H9 (cell line): ENCODE measurements at places on chromosomes 12 and 14. TPM values are rescaled to one million over a fixed set of nuclear protein-coding genes. Genes with fewer than 3 reads are reported as not detected.

The CFAP54 gene
- 0.24 and 0.33 TPM in 2 replicates for total RNA-seq

The CIROP gene
- total RNA-seq, result not detected in 2 replicates

- H3K27me3 ChIP-seq, result no peaks in the 10 kb centered on the region
- H3K4me1 ChIP-seq, result no peaks in the 10 kb centered on the region
- H3K4me3 ChIP-seq, result no peak overlapping the region
- no peak for DNase-seq
- H3K36me3 ChIP-seq, result no peaks in the 10 kb centered on the region
- H3K27ac ChIP-seq, result no peak overlapping the region
These were observed 337.2 kb downstream of the NPAS3 start for GRCh38 chr14:33275879-33276278.

The WNT1 gene
- not detected in 2 replicates for total RNA-seq

The FNTB gene
- 17.4 and 20.7 TPM in 2 replicates for total RNA-seq

GRCh38 chr14:23667134-23667533 lies 31.0 kb downstream of the DHRS2 start:
- no peak overlapping the region for H3K27ac ChIP-seq
- no peaks in the 10 kb centered on the region for H3K27me3 ChIP-seq
- H3K4me1 ChIP-seq, result no peaks in the 10 kb centered on the region
- H3K4me3 ChIP-seq, result no peak overlapping the region
- DNase-seq, result no peak

The ABCB9 gene
- total RNA-seq, result 3.3 and 4.6 TPM in 2 replicates

DNA sequence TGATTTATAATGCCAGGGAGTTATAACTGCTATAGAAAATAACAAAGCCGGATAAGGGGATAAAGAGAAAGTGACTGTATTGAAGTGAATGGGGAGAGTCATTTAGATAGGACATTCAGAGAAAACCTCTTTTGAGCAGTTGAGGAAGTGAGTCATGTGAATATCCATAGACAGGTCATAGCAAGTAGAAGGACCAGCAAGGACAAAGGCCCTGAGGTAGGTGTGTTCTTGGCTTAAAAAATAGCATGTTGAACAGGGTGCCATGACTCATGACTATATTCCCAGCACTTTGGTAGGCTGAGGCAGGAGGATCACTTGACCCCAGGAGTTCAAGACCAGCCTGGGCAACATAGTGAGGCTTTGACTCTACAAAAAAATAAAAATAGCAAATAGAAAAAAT lies 51.5 kb upstream of the RAP1B start:
- no peak overlapping the region for H3K27ac ChIP-seq
- no peak for DNase-seq
- H3K27me3 ChIP-seq, result no peaks in the 10 kb centered on the region
- H3K4me3 ChIP-seq, result no peak overlapping the region

The ZNF891 gene
- total RNA-seq, result 1.7 and 2.1 TPM in 2 replicates

DNA sequence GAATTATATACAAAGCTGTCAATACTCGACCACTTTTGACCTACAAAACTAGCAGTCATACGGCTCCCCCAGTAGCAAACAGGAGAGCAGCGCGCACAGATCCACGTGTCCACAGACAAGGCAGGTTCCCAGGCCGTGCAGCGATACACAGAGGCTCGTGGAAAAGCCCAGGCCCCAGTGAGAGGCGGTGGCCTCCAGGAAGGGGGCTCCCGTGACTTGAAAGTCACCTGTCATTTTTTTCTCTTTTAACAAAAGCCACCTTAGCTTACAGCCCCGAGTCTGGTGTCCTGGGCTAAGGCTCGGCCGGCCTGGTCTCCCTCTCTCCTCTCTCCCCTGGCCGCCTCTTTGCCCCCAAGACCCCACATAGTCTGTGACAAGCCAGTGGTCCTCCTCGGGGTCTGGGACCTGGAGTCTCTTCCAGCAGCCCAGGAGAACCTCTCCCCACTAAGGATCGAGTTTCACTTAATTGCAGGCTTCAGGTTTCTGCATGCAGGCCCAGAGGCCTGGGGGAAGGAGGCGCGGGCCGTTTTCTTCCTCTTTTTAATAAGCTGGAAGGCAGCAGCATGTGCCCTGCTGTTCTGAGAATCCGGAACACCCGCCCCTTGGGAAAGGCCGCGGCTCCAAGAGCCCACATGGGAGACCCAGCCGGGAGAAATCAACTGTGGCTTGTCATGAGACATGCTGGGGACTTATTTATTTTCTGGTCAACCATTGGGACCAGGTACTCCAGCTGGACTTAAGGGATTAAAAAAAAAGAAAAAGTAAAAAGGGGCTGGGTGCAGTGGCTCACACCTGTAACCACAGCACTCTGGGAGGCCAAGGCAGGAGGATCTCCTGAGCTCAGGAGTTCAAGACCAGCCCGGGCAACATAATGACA lies 15.9 kb downstream of the NCOR2 start:
- H3K27me3 ChIP-seq, result no peaks in the 10 kb centered on the region
- H3K4me3 ChIP-seq, result no peak overlapping the region
- no peak overlapping the region for H3K27ac ChIP-seq
- peaks cover 4% of the 10 kb centered on the region; the same call in 1 of the 2 replicates for H3K4me1 ChIP-seq
- peaks cover 17% of the 10 kb centered on the region for H3K36me3 ChIP-seq
- peak; percentile 83 for DNase-seq

The CACNA2D4 gene
- total RNA-seq, result 0.61 and 0.79 TPM in 2 replicates

GRCh38 chr14:55123101-55123500 lies 6.0 kb upstream of the LGALS3 start:
- no peaks in the 10 kb centered on the region for H3K27me3 ChIP-seq
- DNase-seq, result no peak
- no peak overlapping the region for H3K4me3 ChIP-seq
- no peaks in the 10 kb centered on the region for H3K4me1 ChIP-seq
- H3K36me3 ChIP-seq, result no peaks in the 10 kb centered on the region; the same call in 2 of the 3 replicates

The MUCL1 gene
- total RNA-seq, result not detected in 2 replicates

DNA sequence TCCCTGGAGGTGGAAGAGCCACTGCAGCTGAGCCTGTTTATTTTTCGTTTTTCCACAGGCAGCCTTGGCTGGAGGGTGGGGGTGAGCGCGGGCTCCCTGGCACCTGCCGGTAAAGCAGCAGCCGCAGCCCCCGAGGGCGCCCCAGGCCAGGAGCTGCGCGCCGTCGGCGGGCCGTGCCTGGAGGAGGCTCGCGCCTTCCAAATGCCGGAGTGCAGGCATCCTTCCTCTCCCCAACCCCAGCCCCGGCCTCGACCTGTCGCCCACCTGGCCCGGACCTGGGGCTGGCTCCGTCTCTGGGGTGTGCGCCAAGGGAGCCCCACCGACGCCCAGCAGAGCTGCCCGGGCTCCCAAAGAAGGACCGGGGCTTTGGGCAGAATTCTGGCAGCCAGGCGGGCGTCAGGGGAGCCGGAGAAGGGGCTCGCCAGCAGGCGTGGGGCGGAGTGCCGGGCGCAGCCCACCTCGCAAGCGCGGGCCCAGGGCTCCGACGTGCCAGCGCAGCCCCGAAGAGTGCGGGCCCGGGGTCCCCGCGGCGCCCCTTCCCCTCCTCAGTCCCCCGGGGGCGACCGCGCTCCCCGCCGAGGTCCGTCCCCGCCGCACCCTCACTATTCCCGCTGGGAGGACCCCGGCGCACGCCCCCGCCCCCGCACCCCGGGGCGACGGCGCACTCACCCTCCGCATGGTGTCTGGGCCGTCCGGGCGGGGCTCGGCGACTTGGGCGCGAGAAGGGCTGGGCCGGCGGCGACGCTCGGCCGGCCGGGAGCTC lies 130.3 kb downstream of the NDUFA12 start:
- H3K27ac ChIP-seq, result no peak overlapping the region
- H3K36me3 ChIP-seq, result no peaks in the 10 kb centered on the region; the same call in 2 of the 3 replicates
- peaks cover 2% of the 10 kb centered on the region; the same call in 1 of the 2 replicates for H3K4me1 ChIP-seq
- peaks cover 23% of the 10 kb centered on the region for H3K27me3 ChIP-seq
- peak; percentile 60 for DNase-seq

- H3K4me3 ChIP-seq, result no peak overlapping the region
- H3K27me3 ChIP-seq, result no peaks in the 10 kb centered on the region
- DNase-seq, result no peak
- no peaks in the 10 kb centered on the region for H3K36me3 ChIP-seq
- H3K27ac ChIP-seq, result no peak overlapping the region
- H3K4me1 ChIP-seq, result no peaks in the 10 kb centered on the region
These were observed 42.3 kb upstream of the FRMD6 start for GRCh38 chr14:51609251-51609954.

The ANO4 gene
- total RNA-seq, result 5.7 and 6.1 TPM in 2 replicates

GRCh38 chr12:94327809-94328208 lies 131.9 kb downstream of the CEP83 start:
- peaks cover 58% of the 10 kb centered on the region for H3K36me3 ChIP-seq
- no peaks in the 10 kb centered on the region for H3K27me3 ChIP-seq
- DNase-seq, result no peak
- no peak overlapping the region for H3K27ac ChIP-seq
- H3K4me1 ChIP-seq, result no peaks in the 10 kb centered on the region

The PPM1H gene
- 21.1 and 22.1 TPM in 2 replicates for total RNA-seq

GRCh38 chr14:77026166-77026929 lies 2.2 kb downstream of the IRF2BPL start:
- DNase-seq, result no peak
- H3K4me3 ChIP-seq, result peak overlapping the region; percentile 86
- H3K27me3 ChIP-seq, result no peaks in the 10 kb centered on the region

DNA sequence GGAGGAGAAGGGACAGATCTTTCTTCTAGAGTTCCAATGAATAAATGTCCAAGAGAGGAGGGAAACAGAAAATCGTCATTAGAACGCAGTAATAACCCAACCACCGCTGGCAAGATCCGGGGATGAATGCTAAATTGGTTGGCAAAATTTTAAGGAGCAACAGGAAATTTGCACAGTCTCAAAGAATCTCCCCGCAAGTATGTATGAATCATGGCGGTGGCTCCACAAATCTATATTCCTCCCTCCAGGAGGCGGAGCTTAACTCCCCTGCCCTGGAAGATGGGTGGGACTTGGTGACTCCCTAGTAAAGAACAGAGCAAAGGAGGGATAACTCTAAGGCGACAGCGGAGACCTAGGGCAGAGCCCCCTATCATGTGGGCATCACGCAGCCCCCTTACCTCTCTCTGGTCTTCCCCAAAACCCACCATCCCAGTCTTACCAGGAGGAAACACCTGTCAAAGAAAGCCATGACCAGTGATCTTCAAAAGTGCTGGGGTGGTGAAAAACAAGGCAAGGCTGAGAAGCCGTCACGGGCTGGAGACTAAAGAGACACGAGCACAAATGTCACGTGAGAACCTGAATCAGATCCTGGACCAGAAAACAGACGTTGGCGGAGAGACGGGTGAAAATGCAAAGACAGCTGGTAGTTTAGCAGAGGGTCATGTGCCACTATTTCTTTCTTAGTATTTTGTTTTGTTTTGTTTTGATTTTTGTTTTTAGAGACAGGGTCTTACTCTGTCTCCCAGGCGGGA lies 125.8 kb downstream of the NCOR2 start:
- DNase-seq, result no peak
- H3K36me3 ChIP-seq, result peaks cover 34% of the 10 kb centered on the region
- H3K4me1 ChIP-seq, result no peaks in the 10 kb centered on the region
- no peak overlapping the region for H3K27ac ChIP-seq

The IAPP gene
- total RNA-seq, result not detected in 2 replicates

The FGD6 gene
- total RNA-seq, result 35.7 and 39.5 TPM in 2 replicates

The MAP1LC3B2 gene
- total RNA-seq, result 1.5 and 2.0 TPM in 2 replicates

The CATSPERB gene
- 0.48 and 0.68 TPM in 2 replicates for total RNA-seq

DNA sequence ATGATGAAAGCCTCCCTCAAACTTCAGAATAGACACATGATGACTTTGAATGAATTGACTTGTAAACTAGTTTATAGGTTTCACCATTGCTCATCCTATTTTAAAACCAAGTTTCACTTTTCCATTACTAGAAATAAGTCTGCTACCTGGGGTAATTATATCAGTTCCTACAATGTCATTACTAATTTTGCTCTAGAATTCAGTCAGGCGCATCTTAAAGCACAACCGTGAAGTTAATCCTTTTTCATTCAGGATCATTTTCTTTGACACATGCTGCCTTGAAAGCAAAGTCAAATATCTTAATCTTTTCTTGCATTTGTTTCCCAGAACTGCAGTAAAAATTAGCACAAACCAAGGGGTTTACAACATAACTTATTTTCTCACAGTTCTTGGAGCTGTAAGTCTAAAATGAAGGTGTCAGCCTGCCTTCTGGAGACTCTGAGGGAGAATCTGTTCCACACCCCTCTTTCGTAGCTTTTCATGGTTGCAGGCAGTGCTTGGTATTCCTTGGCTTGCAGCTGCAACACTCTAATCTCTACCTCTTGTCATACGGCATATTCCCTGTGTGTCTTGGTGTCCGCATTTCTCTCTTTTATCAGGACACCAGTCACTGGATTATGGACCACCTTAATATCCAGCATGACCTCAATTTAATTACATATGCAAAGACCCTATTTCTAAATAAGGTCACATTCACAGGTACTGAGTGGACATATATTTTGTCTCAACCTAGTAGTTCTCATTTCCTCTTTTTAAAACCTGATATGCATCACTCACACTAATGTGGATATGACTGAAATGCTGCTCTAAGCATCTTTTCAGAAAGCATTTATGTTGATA lies 114.3 kb upstream of the PDZRN4 start:
- DNase-seq, result no peak
- H3K27ac ChIP-seq, result no peak overlapping the region
- H3K36me3 ChIP-seq, result no peaks in the 10 kb centered on the region
- no peaks in the 10 kb centered on the region for H3K27me3 ChIP-seq

The ADCY6 gene
- total RNA-seq, result 30.2 and 31.1 TPM in 2 replicates

The AQP2 gene
- not detected in 2 replicates for total RNA-seq

DNA sequence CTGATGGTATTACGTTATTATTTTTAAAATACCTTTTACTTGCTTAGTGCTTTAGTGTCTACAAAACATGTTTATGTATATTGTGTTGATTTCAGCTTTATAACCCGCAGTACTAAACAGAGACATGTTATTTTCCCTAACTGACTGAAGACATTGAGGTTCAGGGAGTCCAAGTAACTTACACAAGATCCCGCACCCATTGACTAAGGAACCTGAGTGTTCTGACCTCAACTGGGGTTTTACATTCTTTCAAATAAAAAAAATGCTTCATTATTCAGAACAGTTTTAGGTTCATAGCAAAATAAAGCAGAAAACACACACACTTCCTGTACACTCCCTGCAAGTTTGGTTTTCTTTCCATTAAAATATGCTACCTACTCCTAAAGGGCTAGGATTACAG lies 60.4 kb upstream of the METAP2 start:
- DNase-seq, result no peak
- H3K36me3 ChIP-seq, result no peaks in the 10 kb centered on the region
- no peaks in the 10 kb centered on the region for H3K4me1 ChIP-seq
- H3K27ac ChIP-seq, result no peak overlapping the region

DNA sequence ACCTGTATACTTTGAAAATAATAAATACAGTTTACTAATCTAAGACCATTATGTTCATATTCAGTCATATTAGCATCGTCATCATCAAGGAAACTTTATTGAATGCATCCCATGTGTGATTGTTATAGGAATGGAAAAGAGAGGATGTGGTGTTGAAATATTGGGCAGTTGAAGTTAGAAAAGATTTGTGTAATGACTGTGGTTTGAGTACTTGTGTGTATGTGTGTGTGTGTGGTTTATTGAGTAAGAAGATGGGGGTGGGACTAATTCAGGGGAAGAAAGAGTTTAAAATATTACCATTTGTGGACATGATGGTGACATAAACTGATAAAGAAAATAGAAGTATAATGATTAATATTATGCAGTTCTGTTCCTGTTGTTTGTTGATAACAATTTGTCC lies 238.7 kb upstream of the SEL1L start:
- no peaks in the 10 kb centered on the region for H3K4me1 ChIP-seq
- H3K27me3 ChIP-seq, result no peaks in the 10 kb centered on the region
- DNase-seq, result no peak
- H3K36me3 ChIP-seq, result no peaks in the 10 kb centered on the region
- H3K27ac ChIP-seq, result no peak overlapping the region
- no peak overlapping the region for H3K4me3 ChIP-seq
